ENCODE measurements at places on chromosomes 3 and 15.

GRCh38 chr3:58572634-58573230 lies 4.5 kb downstream of the FAM107A start:
- DNase-seq, result no peak

DNA sequence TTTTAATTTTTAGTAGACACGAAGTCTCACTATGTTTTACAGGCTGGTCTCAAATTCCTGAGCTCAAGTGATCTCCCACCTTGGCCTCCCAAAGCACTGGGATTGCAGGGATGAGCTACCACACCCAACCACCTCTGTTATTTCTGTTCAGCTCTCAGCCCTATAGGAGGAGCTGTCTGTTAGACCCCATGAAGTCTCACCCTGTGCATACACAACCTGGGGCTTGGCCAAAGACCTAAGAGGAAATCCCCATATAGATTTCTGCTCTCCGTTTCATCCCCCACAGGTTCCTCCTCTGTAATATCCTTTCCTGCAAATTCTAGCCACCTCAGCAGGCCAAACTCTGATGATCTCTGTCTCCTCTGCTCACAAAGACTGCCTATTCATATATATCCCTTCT lies 56.6 kb upstream of the CTDSPL2 start:
- DNase-seq, result no peak

GRCh38 chr3:41701191-41701698 lies 260.7 kb downstream of the ULK4 start:
- no peak for DNase-seq

DNA sequence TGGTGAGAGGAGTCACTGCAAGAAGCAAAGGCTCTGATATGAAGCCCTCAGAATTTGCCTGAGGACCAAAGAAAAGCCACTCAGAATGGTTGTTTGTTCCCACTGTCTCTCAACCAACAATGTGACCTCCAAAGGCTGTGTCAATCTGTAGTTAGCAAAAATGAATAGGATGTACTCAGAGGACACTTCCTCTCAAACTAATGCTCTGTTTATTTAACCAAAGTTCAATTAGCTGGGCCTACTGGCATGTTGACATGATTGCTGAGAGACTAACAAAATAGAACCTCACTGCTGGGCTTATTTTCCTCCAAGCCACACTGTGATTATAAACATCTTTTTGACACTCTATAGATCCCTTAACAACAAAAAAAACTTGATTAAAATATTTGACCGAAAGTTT lies 522.5 kb downstream of the OCA2 start:
- DNase-seq, result no peak

DNA sequence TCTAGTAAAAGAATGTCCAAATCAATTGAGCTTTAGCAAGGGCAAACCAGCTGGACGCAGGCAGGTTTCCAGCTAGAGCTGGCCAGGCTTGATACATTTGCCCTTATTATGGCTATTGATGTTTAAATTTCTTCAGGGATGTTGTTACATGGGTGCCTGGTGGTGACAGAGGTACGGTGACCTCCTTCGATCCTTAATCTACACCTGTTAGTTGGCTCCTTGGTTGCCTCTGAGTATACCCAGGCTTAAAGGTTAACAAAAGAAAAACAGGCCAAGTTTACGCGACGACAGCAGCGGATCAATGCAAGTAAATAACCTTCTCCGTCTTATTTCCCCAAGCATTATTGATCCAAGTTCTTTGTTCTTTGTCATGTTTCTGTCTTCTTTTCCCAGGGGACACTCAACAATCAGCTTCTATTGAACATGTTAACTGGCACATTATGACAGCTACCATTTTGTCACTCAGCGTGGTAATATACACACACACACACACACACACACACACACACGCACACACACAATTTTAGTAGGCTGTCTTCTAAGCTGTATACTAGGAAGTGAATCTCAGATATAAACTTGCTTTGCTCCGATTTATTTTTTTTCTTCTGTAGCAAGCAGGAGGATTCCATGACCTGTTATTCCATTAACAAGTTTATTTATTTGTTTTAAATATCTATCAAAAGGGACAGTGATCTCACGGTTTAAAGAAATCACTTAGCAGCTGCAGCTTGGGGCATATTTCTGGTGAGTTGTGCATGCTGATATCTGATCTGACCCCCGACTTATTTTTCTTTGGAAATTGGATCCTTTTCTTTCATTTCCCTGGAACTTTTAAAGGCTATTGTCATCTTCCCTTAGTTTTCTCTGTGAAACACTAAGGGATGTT lies 844.7 kb downstream of the MCTP2 start:
- DNase-seq, result no peak

DNA sequence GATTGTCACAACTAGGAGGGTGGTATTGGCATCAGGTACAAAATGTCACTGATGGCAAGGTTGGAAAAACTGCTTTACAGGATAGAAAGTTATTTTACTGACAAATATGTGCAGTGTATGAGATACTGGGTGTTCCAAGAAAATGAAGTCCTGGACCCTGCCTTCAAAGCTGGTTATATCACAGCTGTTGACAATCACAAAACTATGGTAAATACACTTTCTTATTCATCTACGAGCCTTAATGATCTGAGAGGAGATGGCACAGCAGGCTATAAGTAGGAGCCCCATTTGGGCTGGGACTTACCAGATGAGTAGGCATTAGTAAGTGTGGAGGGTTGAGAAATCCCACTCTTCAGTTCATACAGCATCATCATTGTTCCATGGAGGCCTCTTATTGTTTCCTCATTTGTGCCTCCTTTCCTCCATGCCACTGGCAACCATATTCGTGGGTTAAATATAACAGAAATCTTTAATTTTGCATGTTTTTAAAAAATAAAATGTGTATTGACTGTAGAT lies 66.9 kb downstream of the CMTM8 start:
- DNase-seq, result no peak
